ENCODE measurements at places on chromosomes 13 and 19.

- DNase-seq: no peak
These were observed 41.4 kb downstream of the CEBPG start for GRCh38 chr19:33414667-33415605.

DNA sequence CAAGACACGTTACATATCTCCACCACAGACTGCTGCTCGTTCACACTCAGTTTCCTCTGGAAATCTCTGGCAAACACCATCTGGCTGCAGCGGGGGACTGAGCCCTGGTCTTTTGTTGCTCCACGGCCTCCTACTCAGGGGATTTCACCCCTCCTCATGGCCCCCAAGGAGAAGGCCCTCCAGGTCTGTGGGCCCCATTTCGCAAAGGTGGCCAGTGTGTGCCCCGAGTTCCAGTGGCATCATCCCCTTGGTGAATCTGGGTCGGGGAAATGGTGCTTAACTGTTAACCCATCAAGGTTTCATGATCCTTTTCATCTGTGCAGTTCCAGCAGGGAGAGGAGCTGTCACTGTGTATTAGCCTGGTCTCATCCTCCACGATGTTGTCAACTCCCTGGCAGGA, 235.4 kb upstream of the MAB21L1 start:
- DNase-seq: no peak

DNA sequence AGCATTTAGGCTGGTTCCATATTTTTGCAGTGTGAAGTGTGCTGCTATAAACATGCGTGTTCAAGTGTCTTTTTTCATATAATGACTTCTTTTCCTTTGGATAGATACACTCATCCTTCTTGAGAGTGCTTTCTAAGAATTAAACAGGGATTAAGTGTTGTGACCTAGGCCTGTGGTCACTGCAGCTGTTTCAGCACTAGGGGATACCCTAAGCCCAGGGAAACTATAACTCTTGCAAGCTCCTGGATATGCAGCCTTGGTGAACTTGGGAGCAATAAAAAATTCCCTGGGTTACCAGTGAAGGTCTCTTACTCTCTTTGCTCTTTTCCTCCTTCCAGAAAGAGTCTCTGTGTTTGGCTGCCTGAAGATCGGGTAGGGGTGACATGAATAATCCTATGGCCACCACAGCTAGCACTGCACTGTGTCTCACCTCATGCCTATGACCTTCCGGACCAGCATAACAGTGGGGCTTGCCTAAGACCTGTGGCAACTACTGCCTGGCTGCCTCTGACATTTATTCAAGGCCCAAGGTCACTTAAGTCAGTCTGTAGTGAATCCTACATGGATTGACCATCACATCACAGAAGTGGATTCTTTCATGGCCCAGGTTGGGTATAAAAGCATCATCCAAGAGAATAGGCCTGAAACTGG, 799.7 kb downstream of the DACH1 start:
- DNase-seq: no peak

DNA sequence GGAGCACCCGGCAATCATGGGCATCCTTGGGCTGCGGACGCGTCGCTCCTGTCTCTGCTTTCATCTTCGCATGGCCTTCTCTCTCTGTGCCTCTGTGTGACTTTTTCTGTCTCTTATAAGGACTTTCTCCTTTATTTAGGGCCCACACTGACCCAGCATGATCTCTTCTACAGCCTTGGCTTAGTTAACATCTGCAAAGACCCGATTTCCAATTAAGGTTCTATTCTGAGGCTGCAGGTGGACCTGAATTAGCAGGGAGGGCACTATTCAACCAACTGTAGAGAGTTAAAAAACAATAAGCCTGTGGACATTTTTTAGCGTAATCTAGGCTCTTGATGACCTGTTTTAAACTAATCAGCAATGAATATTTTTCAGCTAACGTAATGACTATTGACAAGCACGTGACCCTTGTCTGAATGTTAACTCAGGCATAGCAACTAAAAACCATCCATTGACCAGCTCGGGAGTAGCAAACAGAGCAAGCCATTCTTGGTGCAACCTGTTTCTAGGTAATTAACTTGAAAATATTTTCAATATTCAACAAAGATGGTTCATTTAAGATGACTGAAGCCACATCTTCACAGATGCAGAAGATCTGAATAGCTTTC, 15.2 kb downstream of the F10 start:
- no peak for DNase-seq

Measured in activated naive CD4-positive, alpha-beta T cell (primary cell).